ENCODE measurements at places on chromosomes 3 and 15.

GRCh38 chr3:186340204-186340603 lies 21.8 kb downstream of the DGKG start:
- DNase-seq = no peak

GRCh38 chr3:183354325-183354831 lies 74.0 kb downstream of the MCF2L2 start:
- DNase-seq = no peak

- DNase-seq = peak; percentile 77
Measured at GRCh38 chr3:125357032-125357658, 18.0 kb downstream of the ZNF148 start.

GRCh38 chr15:70559265-70560239 lies 203.8 kb downstream of the UACA start:
- peak; percentile 73 for DNase-seq

DNA sequence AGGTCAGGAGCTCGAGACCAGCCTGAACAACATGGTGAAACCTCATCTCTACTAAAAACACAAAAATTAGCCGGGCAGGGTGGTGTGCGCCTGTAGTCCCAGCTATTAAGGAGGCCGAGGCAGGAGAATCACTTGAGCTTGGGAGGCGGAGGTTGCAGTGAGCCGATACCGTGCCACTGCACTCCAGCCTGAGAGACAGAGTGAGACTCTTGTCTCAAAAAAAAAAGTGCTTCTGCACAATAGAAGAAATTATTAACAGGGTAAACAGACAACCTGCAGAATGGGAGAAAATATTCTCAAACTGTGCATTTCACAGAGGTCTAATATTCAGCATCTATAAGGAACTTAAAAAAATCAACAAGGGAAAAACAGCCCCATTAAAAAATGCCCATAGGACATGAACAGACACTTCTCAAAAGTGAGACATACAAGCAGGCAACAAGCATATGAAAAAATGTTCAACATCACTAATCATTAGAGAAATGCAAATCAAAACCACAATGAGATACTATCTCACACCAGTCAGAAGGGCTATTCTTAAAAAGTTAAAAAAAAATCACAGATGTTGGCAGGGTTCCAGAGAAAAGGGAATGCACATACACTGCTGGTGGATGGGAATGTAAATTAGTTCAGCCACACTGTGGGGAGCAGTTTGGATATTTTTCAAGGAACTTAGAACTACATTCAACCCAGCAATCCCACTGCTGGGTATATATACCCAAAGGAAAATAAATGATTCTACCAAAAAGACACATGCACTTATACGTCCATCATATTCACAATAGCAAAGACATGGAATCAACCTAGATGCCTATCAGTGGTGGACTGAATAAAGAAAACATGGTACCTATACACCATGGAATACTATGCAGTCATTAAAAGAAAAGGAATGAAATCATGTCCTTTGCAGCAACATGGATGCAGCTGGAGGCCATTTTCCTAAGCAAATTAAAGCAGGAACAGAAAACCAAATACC lies 75.5 kb downstream of the MSL2 start:
- DNase-seq = no peak

GRCh38 chr15:55279746-55280351 lies 9.8 kb downstream of the RAB27A start:
- DNase-seq = peak; percentile 69

DNA sequence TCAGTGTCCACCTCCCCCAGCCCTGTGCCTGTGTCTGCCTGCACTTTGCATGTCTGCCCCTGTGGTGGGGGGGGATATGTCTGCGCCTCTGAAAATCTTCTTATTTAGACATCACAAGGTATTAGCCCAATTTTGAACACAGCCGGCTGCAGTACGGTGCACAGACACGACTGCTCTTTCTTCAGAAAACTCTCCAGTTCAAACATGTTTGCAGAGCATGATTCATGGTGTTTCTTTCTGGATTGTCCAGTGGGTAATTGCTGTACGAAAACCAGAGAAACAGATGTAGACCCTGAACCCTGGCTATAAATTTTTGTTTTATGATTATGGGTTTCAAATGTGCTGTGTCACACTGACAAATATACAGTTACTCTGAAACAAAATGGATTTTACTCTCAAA lies 3.4 kb upstream of the RARB start:
- no peak for DNase-seq
